ENCODE measurements at places on chromosomes 6 and 20.

GRCh38 chr6:41940759-41941279 lies 789 bp downstream of the CCND3 start:
- peak; percentile 31 for DNase-seq

DNA sequence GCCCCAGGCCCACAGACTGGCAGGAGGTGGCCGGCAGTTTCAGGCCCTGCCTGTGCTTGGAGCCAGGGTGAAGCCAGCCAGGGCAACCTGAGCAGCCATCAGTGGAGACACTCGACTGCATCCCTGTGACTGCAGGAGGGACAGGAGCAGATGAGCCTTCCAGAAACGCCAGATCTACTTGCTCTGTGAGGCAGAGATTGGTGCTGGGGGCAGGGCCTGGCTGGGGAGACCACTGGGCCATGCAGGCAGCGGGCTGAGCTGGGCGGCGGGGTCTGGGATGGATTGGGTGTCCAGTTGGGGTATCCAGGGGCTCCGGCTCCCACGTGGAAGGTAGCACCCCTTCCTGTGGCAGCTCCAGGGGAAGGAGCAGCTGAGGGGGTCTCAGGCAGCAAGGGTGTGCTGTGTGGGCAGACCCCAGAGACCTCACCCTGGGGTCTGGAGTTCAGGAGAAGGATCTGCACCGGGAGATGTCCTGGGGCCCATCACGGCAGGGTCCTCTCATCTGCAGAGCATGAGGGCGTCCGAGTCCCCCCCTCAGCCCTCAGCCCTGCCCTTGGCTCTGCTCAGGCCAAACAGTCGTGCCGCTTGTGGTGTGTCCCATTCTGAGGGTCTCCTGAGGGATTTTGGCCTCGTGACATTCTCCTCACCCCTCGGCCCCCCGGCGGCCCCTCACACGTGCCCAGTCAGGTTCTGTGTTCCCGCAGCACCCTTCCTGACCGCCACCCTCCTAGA lies 334.9 kb downstream of the TAF4 start:
- DNase-seq = no peak

GRCh38 chr20:49497398-49497669 lies 14.9 kb upstream of the KCNB1 start:
- DNase-seq = no peak

DNA sequence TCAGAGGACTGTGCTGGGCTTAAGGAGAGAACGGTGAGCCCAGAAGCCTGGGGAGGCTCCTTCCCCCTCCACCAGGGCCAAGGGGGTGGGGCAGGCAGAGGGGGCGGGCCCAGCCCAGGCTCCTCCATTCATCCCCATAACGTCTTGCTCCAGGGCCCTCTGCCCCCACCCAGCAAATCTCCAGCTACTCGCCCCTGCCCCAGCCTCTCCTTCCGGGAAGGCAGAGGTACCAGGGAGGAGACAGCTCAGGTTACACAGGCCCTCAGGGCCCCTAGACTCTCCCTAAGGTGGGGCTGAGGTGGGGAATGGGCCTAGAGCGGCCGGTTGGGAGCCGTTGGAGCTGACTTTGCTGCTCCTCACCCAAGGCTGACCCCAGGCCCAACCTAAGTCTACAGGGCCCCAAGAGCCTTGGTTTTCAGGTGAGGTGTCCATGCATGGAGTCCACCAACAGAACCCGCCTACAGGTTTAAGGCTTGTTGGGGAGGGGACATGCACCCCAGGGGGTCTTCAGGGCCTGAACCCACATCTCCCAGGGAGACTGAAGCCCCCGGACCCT lies 1.2 kb downstream of the LAMA5 start:
- DNase-seq = peak; percentile 93

GRCh38 chr6:81929828-81930227 lies 177.3 kb upstream of the TENT5A start:
- no peak for DNase-seq

GRCh38 chr6:140209775-140210174 lies 835.3 kb upstream of the CITED2 start:
- DNase-seq = no peak

DNA sequence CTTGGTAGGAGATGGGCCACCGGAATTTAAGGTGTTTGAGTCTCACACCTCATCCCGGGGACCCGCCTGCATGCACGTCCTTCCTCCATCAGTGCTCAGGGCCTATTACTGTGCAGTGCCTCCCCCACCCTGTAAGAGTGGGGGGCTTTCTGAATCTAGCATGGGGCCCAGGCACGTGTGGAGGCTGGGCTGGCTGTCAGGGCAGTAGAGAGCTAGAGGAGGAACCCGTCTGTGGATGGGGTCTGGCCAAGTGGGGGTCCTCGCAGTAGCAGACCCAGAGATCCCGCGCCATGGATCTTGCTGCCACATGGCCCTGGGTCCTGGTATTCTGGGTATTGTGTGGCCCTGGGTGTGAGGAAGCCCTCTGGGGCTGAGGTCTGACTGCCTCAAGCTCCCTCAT lies 42.9 kb downstream of the SRC start:
- DNase-seq = no peak

DNA sequence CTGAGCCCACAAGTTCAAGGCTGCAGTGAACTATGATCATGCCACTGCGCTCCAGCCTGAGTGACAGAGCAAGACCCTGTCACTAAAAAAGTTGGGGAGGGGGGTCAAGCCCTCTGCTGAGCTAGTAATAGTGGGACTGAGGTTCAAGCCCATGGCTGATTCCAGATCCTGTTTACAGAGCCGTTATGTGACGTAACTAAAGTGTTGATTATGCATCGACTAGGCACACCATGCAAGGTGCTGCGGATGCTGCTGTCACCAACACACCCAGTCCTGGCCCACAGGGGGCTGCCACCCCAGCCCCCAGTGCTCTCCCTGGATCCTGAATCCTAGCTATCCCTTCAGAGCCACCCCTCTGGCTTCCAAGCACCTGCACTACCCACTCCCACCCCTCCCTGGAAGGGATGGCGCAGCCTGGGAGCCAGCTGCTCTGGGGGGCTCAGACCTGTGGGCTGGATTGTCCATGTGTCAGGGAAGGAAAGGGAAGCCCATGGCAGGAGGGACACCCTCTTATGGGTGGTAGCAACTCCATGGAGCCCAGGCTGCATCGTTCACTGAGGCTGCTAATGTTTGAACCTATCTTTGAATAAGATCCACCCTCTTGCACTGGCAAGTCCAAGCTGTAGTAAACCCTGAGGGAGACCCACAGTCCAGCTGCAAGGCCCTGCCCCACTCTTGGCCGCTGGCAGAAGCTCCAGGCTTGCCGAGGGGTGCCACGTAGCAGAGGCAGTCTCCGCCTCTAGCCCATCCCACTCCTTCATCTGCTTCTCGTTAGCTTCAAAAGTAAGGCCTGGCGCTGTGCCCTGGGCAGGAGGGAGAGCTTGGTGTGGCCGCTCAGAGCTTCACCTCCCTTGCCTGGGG lies 95.0 kb downstream of the SNX5 start:
- peak; percentile 91 for DNase-seq
